A172 (cell line): ENCODE measurements at places on chromosomes 16 and 17. TPM values are rescaled to one million over a fixed set of nuclear protein-coding genes. Genes with fewer than 3 reads are reported as not detected.

The NETO2 gene
- 19.9 and 34.5 TPM in 2 replicates for total RNA-seq

The C1QTNF8 gene
- 2.9 TPM in 1 of 2 replicates, not detected in the other for total RNA-seq

The PLEKHH3 gene
- total RNA-seq = 32.8 and 37.0 TPM in 2 replicates

The GAS2L2 gene
- total RNA-seq = not detected in 2 replicates

The KREMEN2 gene
- 1.7 and 3.5 TPM in 2 replicates for total RNA-seq

The DNAI2 gene
- not detected in 2 replicates for total RNA-seq

The KRT17 gene
- 0.29 TPM in 1 of 2 replicates, not detected in the other for total RNA-seq

The SRL gene
- not detected in 2 replicates for total RNA-seq

The MARVELD3 gene
- total RNA-seq = 0.14 TPM in 1 of 2 replicates, not detected in the other

The AP2B1 gene
- total RNA-seq = 96.1 and 98.1 TPM in 2 replicates

The HBA1 gene
- not detected in 2 replicates for total RNA-seq

The SLC16A5 gene
- 0.10 TPM in 1 of 2 replicates, not detected in the other for total RNA-seq

The SYT17 gene
- 0.55 and 1.3 TPM in 2 replicates for total RNA-seq

The MFAP4 gene
- not detected in 2 replicates for total RNA-seq

The HSF5 gene
- not detected in 2 replicates for total RNA-seq

The CDRT4 gene
- 0.96 TPM in 1 of 2 replicates, not detected in the other for total RNA-seq

The KRTAP1-5 gene
- total RNA-seq = not detected in 2 replicates

The NSRP1 gene
- 13.6 and 16.6 TPM in 2 replicates for total RNA-seq

The CLTC gene
- 362 and 373 TPM in 2 replicates for total RNA-seq

The KRTAP9-1 gene
- total RNA-seq = not detected in 2 replicates

The PDE6G gene
- 1.1 and 2.0 TPM in 2 replicates for total RNA-seq

The DNAH3 gene
- 0.07 TPM in 1 of 2 replicates, not detected in the other for total RNA-seq

The ULK2 gene
- 18.8 and 21.7 TPM in 2 replicates for total RNA-seq

The WRAP53 gene
- total RNA-seq = 26.0 and 27.4 TPM in 2 replicates

The RNF222 gene
- total RNA-seq = not detected in 2 replicates

The ZG16B gene
- 1.3 and 1.8 TPM in 2 replicates for total RNA-seq

The PIRT gene
- total RNA-seq = not detected in 2 replicates

The RUNDC3A gene
- total RNA-seq = 0.86 TPM in 1 of 2 replicates, not detected in the other

The CCL15 gene
- total RNA-seq = not detected in 2 replicates

The KRTAP2-3 gene
- 0.69 and 1.00 TPM in 2 replicates for total RNA-seq

The ZNF232 gene
- total RNA-seq = not detected in 2 replicates

The C16orf74 gene
- total RNA-seq = 10.9 and 11.1 TPM in 2 replicates

The ZMYND15 gene
- total RNA-seq = 0.07 and 0.21 TPM in 2 replicates

The EME1 gene
- total RNA-seq = 12.8 and 15.8 TPM in 2 replicates

The ARL16 gene
- total RNA-seq = 41.0 and 45.6 TPM in 2 replicates

The LRRC59 gene
- total RNA-seq = 259 and 262 TPM in 2 replicates

The AOC2 gene
- total RNA-seq = 0.10 TPM in 1 of 2 replicates, not detected in the other

The GPR142 gene
- total RNA-seq = not detected in 2 replicates

The SNAI3 gene
- total RNA-seq = not detected in 2 replicates

The CCL16 gene
- total RNA-seq = not detected in 2 replicates

The CAMTA2 gene
- total RNA-seq = 2.4 and 7.1 TPM in 2 replicates

The ZACN gene
- total RNA-seq = not detected in 2 replicates

The ODAD4 gene
- total RNA-seq = 1.8 and 2.2 TPM in 2 replicates

The KCNJ12 gene
- 0.03 and 0.05 TPM in 2 replicates for total RNA-seq
